ENCODE measurements at places on chromosomes 11 and 22.

DNA sequence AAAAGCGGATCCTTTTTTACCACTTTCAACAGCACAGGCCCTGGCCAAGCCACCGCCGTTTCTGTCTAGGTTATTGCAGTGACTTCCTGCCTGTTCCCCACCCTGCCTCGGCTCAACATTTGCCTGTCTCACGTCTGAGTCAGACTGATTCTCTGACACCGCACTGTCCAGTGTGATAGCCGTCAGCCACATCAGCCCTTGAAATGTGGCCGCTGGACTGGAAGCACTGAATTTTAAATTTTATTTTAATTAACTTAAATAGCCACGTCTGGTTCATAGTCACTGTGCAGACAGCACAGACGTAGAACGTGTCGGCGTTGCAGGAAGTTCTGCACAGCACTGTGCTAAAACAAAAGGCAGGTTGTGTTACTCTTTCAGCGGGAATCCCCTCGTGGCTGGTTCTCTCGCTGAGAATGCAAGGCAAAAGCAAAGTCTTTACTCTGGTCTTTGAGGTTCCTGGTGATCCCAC lies 56.3 kb upstream of the ADSL start:
- DNase-seq = no peak

DNA sequence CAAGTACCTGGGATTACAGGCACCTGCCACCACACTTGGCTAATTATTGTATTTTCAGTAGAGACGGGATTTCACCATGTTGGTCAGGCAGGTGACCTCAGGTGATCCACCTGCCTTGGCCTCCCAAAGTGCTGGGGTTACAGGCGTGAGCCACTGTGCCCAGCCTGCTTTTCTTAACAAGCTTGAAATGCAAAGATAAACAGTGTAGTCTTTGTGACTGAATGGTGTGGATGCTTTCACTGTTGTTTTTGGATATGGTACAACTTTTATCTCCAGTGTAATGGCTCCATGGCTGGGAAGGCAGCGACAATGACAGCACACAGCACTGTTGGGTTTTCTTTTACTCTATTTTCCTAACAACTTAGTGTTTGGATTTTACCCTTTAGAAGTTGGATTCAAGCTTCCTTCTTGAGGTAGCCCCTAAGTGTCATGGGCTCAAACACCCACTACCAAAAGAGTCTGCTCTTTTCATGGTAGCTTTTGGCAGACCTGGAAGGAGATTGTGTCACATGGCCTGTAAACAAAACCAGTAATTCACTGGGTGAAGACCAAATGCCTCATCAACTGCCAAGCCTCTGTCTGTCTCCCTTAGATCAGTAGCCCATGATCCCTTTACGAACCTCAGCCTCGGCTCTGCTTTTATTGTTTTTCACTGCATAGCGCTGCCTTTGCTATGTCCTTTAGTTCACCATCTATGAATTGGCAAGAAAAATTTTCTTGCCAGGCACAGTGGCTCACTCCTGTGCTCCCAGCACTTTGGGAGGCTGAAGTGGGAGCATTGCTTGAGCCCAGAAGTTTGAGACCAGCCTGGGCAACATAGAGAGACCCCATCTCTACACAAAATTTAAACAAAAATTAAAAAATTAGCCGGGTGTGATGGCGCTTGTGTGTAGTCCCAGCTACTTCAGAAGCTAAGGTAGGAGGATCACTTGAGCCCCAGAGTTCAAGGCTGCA lies 6.4 kb downstream of the VPS51 start:
- no peak for DNase-seq

GRCh38 chr11:122138744-122139594 lies 23.0 kb upstream of the BLID start:
- no peak for DNase-seq

DNA sequence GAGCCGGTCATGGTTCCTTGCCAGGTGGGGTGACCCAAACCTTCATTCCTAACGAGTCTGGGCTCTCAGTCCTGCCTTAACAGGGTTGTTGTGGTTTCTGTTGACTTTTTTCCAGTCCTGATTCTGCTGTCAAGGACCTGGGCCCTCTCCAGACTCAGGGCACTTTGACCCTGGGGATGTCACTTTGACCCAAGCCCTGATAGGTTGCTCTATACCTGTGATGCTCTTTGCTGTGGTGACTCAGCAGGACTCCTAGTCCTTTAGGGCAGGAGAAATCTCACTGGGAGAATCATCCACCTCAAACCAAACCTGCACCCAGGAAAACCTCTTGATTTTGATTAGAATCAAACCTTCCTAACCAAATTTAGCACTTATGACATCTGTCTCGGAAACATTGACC lies 20.5 kb upstream of the MPPED1 start:
- DNase-seq = no peak
